ENCODE measurements at places on chromosomes 2 and 18. TPM values are rescaled to one million over a fixed set of nuclear protein-coding genes. Genes with fewer than 3 reads are reported as not detected.

GRCh38 chr2:118177318-118177717 lies 89.0 kb downstream of the INSIG2 start:
- DNase-seq = no peak

FLACC1 gene
- 6.5 TPM for total RNA-seq

GRCh38 chr18:30568333-30568732 lies 474.2 kb downstream of the DSC3 start:
- DNase-seq = no peak

RAX gene
- not detected for total RNA-seq

PAX8 gene
- 0.60 TPM for total RNA-seq

GRCh38 chr18:68874361-68874760 lies 76.5 kb downstream of the CCDC102B start:
- DNase-seq = no peak

GRCh38 chr18:5195656-5196055 lies 1.4 kb downstream of the AKAIN1 start:
- DNase-seq = no peak

MC4R gene
- not detected for total RNA-seq

DNA sequence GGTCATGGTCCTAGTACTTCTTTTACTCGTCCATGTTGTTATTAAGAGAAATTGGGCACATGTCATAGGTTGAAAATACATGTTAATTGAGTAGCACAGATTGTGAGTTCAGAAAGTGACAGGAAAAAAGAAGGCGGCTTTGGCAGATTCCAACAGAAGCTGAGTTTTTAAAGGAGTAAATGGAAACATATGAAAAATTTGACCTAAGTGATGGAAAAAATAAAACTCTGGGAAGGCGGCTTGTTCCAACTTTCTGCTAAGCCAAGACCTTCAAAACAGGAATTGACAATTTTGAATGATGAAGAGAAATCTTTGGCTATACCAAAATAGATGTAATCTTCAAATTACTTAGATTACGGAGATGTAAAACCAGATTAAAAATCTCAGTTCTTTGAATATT lies 868.0 kb downstream of the EPHA4 start:
- DNase-seq = no peak

- DNase-seq = peak; percentile 69
Measured at GRCh38 chr2:234496055-234496834, 636 bp downstream of the ARL4C start.

- DNase-seq = no peak
Measured at GRCh38 chr18:23137788-23138216, 2.5 kb downstream of the CABLES1 start.

DNA sequence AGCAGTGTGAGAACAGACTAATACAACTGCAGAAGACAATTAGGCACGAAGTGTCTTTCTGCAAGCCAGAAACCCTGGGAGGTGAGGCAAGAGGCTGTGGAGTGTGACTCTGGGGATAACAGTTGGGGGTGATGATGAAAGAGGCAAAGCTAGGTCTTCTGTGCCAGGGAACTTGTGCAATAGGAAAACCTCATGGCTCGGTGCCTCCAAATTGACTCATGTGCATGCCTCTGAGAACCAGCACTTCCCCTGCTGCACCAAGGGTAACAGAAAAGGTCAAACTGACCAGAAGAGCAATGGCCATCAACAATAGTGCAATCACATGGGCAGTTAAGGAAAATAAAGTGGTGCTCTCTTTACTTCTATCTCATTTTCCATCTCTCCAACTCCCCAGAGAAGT lies 136.4 kb downstream of the SCG2 start:
- DNase-seq = peak; percentile 76

DPP10 gene
- total RNA-seq = 0.05 TPM

DNA sequence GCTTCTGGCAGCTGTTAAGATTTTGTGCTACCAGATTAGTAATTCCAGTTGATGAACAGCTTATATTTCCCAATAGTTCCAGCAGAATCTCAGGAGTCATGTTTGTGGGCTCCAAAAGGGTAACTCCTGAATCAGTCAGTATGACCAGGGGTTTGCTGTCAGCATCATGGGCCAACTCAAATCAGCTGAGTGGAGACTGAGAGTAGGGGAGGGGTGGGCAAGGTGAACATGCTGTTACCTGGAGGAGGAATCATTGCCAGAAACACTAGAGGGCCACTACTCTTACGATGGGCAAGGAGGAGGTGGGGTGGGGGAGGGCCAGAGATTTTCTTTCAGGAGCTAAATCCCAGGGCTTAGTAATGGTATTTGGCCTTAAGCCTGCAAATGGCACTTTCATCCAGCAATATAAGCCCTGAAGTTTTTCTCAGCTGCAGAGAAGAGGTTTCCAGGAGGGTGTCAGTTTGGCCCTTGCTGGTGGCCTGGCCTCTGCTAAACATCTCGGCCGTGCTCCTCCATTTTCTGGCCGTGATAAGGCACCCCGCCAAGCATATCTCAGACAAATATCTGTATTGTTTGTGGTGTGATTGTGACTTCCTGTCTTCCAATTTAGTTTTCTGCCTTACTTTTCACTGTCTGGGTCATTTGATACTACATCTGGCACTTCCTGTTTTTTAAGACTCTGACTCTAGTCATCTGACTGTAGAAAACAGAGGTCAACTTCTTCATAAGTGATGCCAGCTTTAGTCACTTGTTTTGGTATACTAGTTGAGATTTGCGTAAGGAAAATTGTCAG lies 120.5 kb upstream of the CXCR4 start:
- DNase-seq = no peak

DNA sequence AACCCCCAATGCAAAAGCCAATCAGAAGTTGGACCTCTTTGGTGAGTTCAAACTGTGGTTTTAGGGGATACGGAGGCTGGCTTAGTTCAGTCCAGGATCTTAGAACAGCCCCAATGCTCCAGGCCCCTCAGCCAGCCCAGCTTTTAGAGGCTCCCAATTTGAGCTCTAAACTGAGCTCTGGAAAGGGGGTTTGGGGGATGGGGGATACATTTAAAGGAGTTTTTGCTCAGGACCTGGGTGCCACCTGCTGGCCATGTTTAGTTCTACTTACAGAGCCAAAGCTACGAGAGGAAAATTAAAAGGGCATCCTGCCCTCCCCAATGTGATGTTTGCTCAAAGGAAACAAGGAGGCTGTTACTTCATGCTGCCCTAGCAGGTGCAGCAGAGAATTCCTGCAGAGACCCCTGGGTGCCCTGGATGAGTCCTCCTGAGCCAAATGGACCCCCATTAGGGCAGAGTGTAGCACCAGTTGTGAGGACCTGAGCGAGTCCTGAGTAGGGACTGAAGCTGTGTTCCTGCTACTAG lies 15.9 kb upstream of the TMEM214 start:
- DNase-seq = no peak

GKN1 gene
- not detected for total RNA-seq

PLCL1 gene
- 96.2 TPM for total RNA-seq

DNA sequence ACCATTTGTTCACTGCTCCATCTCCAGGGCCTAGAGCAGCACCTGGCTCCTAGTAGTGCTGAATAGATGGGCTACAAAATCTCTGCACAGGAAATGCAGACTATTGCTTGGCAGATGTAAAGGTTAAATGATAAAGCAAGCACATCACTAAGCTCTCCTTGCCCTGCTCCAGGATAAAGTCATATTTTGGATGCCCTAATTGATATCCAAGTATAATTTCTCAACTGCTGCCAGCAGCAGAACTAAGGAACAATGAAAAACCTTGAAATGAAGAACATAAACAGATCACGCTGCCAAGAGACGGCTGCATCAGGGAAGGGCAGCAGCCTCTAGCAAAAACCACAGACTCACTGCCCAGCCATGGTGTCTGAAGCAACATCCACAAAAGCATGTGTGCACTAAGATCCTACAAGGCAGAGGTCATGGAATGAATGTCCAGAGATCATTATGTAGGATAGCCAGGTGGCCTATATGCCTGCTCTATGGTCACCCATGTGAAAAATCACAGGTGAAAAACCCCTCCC lies 134.7 kb downstream of the TMEM163 start:
- no peak for DNase-seq
